Head of caudate nucleus (tissue), 42 donors: ENCODE measurements at places on chromosomes 5 and 9.

DNA sequence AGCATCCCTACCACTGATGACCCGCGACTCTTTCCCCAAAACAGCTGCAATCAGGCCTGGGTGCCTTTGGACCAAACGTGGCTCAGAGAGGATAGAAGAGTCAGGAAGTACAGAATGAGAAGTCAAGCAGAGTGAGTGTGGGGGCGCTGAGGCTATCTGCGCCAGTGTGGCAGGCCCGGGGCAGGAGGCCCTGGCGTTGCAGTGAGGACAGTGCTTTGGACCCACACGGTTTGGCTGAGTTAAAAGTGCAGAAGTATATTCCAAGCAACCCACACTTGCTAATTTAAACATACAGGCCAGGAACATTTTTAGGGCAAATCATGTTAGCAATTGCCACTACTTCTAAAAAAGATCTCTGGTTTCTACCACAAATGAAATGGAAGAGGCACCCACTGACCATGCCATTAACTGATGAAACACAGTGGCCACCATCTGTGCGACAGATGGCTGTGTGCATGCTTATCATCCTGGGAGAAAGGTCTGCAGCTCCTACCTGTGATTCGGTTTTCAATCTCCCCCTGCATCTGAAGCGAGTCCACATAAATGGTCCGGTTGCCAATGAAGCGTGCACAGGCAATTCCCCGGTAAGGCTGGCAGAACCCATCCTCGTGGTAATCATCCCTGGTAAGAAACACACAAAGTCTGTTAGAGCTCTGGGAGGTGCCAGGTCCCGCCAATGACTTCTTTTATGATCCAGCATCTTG is 213.0 kb downstream of the ROR2 start:
- DNase-seq: no peak

GRCh38 chr5:120415985-120416384 is 48.1 kb upstream of the PRR16 start:
- no peak for DNase-seq

DNA sequence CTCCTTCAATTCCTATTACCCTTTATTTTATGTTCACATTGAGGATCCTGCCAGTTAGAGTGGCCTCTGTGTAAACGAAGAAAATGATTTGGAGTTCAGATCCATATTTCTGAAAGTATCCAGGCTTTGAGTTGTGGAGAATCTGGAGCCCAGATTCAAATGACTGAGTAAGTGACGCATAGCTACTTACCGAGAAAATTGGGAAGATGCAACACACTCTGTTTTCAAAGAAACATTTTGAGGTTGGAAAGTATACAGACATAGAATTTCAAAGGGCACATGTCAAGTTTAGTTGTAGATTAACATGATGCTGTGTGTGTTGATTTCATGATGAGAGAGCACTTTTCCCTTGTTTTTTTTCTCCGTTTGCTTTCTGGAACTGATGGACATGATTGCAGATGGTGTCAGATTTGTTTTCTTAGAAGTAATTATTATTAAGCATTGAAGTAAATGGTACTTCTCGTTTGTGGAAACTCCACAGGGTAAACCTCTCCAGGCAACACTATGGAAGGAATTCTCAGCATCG is 148.1 kb downstream of the KDM4C start:
- no peak for DNase-seq

DNA sequence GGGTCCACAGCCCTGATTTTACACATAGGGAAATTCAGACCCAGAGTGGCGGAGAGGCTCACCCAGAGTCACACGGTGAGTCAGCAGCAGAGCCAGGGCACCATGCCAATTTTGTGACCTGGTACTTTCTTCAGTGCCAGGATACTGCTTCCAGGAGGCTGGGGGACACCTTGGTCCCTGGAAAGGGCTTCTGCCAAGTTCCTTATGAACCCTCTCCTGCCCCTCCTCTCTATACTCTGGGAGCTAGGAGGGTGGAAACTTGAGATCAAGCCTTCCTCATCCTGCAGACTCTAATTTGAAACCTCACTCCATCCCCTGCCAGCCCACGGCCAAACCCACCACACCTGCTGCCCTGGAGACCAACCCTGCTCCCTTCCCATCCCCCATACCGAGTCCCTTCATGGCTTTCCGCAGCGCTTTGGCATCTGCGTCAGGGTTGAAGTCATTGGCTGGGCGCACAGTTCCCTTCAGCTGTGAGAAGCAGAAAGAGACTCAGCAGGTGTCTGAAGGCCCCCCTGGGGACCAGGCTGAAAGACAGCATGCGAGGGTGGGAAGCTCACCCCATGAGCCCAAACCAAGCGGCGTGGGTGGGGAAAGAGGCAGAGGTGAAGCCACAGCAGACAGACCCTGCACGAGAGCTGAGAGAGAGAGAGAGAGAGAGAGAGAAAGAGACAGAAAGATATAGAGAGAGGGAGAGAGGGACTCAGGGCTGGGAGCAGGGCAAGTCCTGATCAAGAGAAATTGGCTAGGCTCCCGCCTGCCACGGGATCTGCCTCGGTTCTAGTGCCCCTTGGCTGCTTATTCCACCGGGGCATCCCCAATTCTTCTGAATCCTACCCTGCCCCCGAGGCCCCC is 33.5 kb downstream of the ANXA6 start:
- peak; percentile 19 for DNase-seq

GRCh38 chr5:139146809-139147482 is 51.2 kb downstream of the SIL1 start:
- DNase-seq: no peak

DNA sequence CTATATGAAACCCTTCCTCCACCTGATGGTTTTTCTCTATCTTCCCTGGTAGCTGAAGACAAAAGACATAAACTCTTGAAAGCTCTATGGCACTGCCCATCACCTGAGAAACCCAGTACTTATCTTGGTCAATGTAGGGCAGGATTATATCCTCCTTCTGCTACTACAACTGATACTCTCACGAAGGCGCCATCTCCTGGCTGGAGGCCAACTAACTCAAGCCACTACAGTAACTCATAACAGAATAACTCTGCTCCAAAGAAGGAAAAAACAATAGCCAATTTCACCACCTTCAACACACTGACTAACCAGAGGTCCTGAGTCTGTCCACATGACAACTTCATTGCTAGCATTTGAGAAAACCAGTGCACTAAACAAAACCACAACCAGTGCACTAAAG is 409.2 kb downstream of the CETN3 start:
- DNase-seq: no peak

DNA sequence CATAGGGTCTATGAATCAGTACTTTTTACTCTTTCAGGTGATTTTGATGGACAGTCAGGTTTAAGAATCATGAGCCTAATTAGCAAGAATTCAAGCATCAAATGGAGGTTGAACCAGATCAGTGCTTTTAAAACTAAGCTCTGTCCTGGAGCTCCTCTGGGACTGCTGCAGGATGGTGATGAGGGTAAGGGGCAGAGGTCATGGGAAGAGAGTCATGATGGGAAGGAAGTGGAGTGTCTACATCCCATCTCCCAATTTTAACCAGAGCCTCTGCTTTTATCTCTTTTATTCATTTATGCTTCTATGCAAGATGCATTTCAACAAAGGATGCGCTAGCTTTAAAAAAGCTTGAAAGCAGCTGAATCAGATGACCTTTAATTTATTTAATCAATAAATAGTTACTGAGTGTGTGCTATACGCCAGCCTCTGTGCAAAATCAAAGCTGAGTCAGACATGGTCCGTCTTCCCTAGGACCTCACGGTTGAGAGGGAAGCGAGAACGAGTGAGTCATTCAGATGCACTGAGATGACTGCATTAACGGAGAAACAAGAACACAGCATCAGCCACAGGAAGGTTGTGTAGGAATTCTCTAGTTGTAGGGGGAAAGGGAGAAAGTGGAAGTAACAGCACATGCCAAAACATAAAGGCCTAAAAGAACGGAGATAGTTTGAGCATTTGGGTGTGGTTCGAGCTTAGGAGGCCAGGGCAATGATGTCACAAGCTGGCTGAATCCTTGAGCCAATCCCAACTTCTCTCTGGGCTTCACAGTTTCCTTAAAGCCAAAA is 441.6 kb upstream of the BRINP1 start:
- no peak for DNase-seq

DNA sequence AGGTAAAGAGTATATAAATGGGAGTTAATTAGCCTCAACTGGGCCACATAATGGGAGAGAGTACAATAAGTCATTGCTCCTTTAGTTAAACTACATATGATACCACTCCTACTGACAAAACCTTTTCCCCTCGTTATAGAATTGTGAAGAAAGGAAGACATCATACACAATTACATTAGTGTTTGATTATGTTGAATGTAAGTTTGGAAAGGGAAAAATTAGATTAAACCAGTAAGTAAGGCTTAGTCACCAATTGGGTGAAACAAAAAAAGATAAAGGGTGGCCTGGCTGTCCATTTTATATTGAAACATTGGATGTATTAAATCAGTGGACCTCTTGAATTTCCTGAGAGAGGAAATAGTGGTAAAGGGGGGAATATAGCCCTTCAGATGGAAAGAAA is 464.3 kb upstream of the PAPPA start:
- no peak for DNase-seq

- DNase-seq: no peak
These were observed 1.3 kb downstream of the PLGRKT start for GRCh38 chr9:5436441-5436840.

GRCh38 chr5:42952578-42952974 is 87.5 kb downstream of the ANXA2R start:
- no peak for DNase-seq

DNA sequence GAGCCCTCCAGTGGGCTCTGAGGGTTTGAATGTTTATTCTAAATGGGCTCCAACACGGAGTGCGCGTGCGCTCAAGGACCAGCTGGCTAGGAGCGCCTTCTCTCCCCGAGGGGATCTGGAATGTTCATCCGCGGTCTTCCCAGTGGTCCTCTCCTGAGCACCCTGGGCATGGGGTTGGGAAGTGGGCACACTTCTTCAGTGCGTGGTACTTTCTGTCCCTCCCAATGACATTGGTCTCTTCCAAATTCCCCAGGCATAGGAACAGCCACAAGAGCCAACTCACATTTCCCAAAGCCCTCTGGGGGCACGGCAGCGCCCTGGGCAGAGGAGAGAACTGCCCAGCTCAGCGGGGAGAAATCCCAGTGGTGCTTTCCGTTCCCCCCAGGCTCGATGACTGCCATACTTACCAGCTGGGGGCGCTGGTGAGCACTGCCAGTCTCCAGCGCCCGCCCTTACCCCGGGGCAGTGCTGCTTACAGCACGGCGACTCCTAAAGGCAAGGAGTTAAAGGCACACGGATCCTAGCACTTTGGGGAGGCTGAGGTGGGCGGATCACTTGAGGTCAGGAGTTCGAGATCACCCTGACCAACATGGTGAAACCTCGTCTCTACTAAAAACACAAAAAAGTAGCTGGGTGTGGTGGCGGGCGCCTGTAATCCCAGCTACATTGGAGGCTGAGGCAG is 29.9 kb upstream of the OBP2B start:
- DNase-seq: peak; percentile 67

DNA sequence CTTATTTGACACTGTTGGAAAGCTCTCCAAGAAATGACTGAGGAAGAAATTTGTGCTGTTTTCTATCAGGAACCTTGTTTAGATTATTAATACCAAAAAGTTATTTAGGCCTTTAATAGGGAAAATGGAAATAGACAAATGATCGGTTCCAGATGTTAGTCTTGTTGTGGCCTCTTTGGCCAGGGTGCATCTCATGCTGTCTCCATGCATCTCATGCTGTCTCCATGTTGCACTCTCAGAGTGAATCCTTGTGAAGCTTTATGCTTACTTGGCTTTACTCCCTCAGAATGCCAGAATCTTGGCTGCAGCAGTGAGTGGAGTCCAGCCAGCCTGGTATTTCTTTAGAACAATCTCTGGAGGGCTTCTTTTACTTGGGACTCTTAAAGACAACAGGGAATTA is 185.5 kb downstream of the ARHGAP26 start:
- no peak for DNase-seq

GRCh38 chr9:35029852-35030251 is 40.3 kb downstream of the DNAJB5 start:
- no peak for DNase-seq

- no peak for DNase-seq
These were observed 18.0 kb downstream of the MTRR start for GRCh38 chr5:7886849-7887475.

- no peak for DNase-seq
These were observed 20.5 kb upstream of the GPX3 start for GRCh38 chr5:150999704-151000442.

DNA sequence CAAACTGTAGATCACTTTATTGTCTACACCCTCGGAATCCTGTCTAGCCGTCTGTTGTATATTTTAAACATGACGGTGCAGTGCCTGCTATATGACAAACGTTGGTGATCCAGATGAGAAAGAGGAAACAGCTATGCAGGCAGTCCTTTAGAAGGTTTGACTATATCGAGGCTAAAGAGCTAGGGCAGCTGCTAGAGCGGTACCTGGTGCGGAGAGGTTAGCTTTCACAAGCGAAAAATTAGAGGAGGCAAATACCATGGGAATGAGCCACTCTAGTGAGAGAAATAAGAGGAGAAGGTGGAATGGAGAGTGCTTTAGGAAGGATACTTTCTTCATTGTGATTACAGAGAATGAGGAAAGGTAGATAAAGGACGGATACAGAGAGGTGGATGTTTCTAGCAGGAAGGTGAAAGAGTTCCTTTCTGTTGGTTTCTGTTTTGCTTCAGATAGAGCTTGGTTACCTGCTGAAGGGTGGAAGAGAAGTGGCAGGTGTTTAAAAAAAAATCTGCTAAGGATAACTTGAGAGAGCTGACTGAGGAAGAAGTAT is 959 bp upstream of the FBXL17 start:
- no peak for DNase-seq

DNA sequence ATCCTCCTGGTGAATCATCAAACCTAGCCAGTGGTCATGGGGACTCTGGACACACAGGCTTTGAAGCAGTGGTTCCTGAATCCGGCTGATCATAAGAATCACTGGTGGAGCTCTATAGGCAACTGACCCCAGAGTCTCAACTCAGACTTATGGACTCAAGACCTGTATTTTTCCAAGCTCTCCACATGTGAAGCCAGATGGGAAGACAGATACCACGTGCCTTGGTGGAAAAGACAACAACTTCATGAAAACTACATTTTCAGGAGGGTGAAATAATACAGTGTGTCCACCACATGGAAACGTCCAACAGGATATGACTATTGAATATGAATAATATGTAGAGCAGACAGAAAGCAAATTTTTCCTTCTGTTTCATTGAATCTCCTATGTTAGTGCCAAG is 33.7 kb downstream of the GABRP start:
- no peak for DNase-seq

GRCh38 chr9:111258875-111259271 is 71.2 kb downstream of the OR2K2 start:
- no peak for DNase-seq

DNA sequence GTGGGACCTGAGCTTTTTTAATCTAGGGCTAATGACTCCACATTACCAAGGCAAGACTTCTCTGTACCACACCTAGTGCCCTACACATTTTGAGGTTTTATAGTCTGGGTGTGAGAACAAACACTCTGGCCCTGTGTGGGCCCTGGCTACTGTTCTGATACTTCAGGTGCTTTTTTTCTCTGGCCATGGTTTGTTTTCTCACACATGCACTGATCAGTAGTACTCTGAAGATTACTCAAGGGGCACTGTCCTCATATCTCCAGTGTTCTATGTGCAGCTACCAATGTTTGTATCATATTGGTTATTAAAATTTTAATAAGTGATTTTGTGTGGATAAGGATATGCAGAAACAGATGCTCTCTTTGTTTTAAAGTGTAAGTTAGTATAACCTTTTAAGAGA is 5.9 kb upstream of the C9orf40 start:
- DNase-seq: no peak
